ENCODE measurements at places on chromosomes 5 and 9.
A peak's percentile ranks its signal among the peaks of the same experiment; 100 is the strongest.

DNA sequence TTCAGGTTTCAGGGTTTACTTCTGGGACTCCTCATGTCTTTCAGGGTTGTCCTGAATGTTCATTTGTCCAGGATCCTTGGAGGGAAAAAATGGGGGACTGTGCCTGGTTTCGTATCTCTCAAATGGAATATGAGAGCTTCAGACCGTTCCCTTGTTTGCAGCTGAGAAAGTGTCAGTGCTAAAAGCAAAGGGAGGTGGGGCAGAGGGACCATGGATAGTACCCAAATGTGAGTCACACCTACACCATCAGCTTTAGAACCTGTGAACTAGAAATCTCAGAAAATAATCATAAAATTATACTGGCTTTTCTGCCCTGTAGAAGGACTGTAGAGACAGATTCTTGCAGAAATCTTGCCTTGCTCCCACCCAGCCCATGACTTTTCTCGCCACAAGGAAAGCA lies 84.3 kb upstream of the TAF11L2 start:
- DNase-seq = no peak

- DNase-seq = peak; percentile 85
These were observed 164.5 kb upstream of the PHYKPL start for GRCh38 chr5:178396796-178397720.

DNA sequence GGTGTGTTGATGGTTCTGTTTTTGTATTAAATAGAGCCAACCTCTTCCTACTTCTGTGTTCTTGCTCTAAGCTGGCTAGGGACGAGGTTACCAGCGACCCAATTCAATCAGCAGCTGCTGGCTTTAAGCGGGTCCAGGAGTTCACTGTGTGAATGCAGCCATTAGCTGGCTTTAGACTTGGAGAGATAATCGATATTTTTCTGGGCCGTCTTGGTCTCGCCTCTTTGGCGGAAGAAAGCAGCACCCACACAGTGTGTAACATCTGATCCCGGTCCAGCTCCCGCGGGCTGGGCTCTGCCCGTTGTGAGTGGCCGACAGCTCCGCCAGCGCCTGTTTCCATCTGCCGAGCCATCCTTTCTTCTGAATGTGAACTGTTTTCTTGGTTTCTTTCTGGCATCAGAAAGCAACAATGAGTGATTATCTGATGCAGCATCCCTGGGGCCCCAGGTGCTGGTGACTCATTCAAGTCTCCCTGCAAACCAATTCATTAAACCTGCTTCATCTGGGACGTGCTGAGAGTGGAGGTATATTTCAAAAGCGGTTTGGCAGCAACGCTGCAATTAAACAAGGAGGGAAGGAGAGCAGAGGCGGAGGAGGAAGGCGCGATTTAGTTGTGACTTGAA lies 90.8 kb upstream of the IRX4 start:
- no peak for DNase-seq

GRCh38 chr5:132557478-132558172 lies 848 bp downstream of the RAD50 start:
- DNase-seq = no peak

- DNase-seq = no peak
These were observed 124.5 kb downstream of the PDE4D start for GRCh38 chr5:59769041-59769360.

DNA sequence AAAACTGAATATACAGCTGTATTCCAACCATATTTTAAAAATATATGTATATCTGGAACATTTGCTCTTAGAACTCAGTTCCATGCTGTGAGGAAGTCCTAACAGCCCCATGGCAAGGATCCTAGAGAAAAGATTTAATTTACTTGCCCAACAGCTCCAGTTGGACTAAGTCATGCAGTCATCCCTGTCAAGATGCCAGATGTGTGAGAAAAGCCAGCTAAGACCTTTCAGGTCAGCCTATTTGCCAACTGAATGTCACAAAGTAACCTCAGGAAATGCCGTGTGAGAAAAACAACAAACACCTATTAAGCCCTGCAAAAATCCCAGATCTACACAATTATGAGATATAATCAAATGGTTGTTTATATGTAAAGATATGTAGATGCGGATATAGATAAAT lies 416.3 kb downstream of the NR2F1-AS1 start:
- DNase-seq = no peak

All from chondrocyte (in vitro differentiated cells).